ENCODE measurements at places on chromosomes 1 and 21.

- no peak for DNase-seq
These were observed at the start of gene TEKT2 for GRCh38 chr1:36083635-36084496. Gene TEKT2, plus strand, starts transcription at chr1:36084094. Its CDS starts 828 bp downstream, at chr1:36084922.

- DNase-seq = no peak
These were observed 6.4 kb downstream of the COL8A2 start for GRCh38 chr1:36118447-36119204.

GRCh38 chr1:45306319-45306718 is 20.4 kb upstream of the HPDL start:
- no peak for DNase-seq

DNA sequence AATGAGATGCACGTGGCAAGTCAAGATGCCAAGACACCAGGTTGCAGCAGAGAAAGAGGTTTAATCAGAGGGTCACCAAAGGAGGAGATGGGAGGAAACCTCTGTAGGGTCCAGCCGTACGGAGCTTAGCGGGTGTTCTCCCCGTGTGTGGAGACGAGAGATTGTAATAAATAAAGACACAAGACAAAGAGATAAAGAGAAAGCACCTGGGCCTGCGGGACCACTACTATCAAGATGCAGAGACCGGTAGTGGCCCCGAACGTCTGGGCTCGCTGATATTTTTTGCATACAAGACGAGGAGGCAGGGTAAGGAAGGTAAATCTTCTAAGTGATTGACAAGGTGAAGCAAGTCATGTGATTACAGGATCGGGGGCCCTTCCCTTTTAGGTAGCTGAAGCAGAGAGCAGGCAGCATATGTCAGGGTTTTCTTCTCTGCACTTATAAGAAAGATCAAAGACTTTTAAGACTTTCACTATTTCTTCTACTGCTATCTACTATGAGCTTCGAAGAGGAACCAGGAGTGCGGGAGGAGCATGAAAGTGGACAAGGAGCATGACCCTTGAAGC is 41.2 kb upstream of the TDRD10 start:
- no peak for DNase-seq

GRCh38 chr1:204574865-204575163 is 58.6 kb downstream of the MDM4 start:
- DNase-seq = no peak

DNA sequence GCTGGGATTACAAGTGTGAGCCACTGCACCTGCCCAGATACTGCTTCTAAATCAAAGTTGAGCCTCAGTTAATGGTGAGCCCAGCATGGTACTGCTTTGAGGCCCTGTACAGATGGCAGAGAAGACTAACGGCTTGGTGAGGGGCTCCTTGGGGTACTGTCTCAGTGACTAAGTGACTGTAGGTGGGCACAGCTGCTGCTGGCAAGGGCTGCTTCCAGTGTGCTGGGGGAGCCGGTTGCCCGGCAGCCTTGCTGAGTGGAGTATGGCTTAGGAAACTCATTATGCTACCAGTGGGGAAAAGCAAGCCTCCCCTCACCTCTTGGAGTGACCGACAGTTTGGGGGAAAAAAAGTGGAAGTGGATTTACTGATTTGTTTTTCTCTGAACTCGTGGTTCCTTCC is 23.6 kb upstream of the ARHGEF10L start:
- no peak for DNase-seq
